ENCODE measurements at places on chromosomes 2 and 18.
A peak's percentile ranks its signal among the peaks of the same experiment; 100 is the strongest.

GRCh38 chr2:37326285-37326684 is 1.7 kb upstream of the PRKD3 start:
- peak; percentile 58 for DNase-seq

DNA sequence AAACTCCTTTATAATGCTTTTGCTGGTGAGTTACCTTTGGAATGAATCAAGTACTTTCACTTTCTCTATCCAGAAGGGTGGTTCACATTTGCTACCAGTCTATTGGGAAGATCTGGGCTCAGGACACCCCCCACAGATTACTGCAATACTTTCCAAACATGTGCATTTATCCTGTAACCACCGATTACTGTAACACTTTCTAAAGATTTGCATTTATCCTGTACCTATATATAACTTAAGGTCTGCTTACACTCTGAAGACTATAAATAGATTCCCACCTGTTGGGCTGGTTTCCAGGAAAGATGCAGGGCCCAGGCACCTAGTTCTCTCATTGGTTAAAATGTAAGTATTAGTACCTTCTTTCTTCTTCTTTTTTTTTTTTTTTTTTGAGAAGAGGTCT is 113.0 kb upstream of the NEDD4L start:
- no peak for DNase-seq

DNA sequence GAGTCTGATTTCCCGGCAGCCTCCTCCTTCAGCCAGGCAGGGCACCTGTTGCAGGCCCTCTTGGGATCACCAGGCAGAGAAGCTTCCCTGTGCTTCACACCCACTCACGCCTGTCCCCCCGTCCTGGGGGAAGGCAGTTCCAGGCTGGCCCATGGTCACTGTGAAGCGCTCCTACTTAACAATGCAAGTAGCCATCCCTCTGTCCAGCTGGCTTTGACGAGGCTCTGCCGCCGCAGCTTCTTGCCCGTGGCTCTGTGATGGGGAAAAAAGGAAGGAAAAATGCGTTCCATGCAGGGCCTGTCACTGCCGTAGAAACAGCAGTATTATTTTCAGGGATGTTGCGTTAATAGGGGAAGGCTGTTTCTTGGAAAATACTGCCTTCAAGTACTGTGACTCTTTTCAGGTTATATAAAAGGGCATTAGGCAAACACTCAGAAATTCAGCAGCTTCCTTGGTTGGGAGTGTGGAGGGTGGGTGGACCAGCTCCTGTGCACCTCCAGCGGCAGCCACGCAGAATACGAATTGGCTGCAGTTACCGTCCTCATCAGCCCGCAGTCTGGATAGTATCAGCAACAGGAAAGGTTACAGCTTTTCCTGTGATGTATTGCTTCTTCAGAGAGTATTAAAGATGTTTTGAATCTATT is 232.3 kb downstream of the KLHL29 start:
- DNase-seq: peak; percentile 75

- DNase-seq: no peak
Measured at GRCh38 chr2:222698276-222698675, 26.8 kb downstream of the MOGAT1 start.

DNA sequence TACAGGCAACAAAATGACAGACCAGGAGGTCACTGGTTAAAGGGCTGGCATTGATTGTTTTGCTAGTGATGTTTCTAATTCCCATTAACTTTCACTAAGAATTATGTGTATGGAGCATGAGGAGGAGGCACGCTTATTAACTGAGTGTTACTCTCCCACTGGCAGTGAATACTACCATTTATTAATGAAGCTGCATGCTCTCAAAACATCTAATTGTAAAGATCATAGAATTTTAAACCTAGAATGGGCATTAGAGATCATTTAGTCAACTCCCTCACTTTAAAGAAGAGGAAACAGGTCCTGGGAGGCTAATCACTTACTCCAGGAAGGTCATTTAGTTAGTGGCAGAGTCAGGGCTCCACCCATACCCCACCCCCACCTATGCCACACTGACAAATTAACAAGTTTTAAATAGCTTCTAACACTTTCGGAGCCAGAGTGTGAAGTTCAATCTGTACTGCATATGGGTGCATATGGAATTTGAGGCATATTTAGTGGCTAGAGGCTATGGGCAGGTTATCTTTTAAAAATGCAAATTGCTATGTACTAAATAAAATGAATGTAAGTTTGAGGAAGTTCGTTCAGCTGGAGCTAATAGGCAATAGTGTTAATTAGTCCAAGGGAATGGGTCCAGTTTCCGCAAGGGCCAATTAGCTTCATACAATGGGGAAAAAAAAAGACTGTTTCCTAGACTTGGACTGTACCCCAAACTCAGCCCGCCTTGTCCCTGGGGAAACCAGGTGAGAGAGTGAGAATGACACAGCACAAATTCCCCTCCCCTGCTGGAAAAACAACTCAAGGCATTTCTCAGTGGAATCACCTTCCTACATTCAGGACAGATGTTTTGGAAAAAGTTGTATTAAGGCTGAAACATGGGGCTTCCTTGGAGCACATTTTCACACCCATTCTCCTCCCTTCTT is 178.8 kb downstream of the ICOS start:
- no peak for DNase-seq

GRCh38 chr2:201432621-201433393 is 18.5 kb downstream of the TRAK2 start:
- no peak for DNase-seq

GRCh38 chr2:240292035-240292574 is 143.4 kb upstream of the GPC1 start:
- no peak for DNase-seq

GRCh38 chr18:5391409-5391808 is 95.9 kb upstream of the ZBTB14 start:
- DNase-seq: no peak

DNA sequence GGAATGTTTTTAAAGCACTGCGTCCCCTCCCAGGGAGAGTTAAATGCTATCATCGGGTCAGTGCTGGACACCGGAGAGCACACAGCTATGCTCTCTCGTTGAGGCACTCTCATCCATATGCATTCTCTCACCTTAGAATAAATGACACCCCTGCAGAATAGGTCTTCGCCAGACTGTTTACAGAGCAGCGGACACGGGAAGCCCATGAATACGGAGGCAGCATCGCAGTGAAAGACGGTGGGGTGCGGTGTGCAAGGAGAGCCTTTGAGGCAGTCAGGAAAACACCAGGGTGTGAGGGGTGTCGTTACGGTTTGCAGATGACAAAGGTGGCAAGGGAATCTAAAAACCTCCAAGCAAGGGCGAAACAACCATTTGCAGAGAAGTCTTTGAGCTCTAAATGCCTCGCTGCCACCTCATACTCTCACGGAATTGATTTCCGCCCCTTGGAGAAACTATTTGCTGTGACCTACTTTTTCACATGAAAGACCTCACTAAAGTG is 169.2 kb upstream of the FHL2 start:
- DNase-seq: no peak

DNA sequence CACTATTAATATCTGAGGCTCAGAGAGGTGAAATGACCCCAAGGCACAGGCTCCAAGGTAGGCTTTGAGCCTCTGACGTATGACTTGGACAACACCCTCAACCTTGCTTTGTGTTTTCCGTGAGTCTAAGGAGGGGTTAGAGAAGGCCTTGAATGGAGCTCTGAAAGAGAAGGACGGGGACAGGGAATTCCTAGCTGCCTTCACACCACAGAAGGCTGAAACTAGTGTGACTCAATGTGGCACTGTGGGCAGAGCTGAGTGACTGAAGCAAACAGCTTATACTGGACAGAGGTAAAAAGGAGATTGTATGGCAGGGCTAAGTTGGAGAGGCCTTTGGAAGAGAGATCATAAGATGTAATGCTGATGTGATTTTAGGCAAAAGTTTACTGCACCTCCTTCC is 3.5 kb upstream of the NCK2 start:
- DNase-seq: no peak

GRCh38 chr18:48361801-48362200 is 47.4 kb downstream of the ZBTB7C start:
- no peak for DNase-seq

DNA sequence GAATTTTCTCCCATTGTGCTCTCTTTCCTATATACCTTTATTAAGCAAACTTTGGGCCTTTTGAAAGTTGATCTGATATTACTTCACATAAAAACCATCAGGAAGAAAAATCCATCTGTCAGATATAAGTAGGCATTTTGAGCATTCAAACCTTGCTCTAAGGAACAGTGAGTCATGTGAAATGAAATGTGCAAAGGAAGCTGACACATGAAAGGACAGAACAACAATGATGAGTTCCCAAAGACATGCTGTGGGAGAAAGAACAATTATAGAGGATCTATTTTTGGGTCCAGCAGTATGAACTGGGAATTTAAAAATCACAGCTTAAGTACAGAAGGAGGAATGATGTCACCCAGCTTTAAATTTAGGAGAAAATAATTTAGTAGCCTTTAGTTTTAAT is 18.1 kb downstream of the CALCRL start:
- no peak for DNase-seq

DNA sequence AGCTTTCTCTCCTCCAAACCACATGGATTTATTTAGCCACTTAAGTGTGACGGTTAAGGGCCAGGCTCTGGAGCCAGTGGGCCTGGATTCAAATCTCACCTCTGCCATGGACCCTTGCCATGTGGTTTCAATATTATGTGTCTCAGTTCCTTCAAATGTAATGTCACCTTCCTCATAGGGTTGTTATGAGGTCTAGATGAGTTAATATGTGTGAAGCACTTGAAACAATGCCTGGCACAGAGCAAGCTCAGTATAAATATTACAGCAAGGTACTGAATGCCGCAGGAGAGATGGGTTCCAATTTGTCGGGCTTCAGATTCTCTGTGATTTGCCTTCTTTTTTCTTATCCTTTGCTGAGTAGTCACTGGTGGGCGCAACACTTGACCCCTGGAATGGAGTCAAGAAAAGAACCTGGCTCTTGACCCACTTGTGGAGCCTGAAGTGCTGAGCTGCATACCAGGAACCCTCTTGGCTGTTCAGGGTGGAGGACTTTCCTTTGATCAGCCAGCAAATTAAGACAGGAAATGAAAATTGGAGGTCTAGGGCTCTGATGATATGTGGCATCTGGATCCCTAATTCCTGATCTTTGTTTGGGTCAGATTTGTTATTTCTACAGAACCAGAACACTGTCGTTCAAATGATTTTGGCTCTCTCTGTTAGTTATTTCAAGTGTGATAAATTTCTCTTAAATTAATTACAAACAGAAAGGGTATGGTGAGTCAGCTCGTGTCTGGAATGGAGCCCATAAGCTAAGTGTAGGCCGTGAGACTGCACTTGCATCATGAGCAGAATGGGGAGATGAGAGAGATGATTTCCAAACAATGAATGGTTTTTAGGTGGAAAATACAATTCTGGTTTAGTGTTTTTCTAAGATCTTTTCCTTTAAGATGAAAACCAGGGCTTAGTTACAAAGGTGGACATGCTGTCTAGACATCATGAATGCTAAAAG is 293.0 kb downstream of the KCNS3 start:
- peak; percentile 54 for DNase-seq

GRCh38 chr18:57980573-57981307 is 63.3 kb upstream of the NEDD4L start:
- no peak for DNase-seq

- peak; percentile 24 for DNase-seq
Measured at GRCh38 chr2:10533811-10534321, 85.7 kb upstream of the ODC1 start.

- DNase-seq: no peak
Measured at GRCh38 chr2:505941-506340, 171.3 kb downstream of the TMEM18 start.

DNA sequence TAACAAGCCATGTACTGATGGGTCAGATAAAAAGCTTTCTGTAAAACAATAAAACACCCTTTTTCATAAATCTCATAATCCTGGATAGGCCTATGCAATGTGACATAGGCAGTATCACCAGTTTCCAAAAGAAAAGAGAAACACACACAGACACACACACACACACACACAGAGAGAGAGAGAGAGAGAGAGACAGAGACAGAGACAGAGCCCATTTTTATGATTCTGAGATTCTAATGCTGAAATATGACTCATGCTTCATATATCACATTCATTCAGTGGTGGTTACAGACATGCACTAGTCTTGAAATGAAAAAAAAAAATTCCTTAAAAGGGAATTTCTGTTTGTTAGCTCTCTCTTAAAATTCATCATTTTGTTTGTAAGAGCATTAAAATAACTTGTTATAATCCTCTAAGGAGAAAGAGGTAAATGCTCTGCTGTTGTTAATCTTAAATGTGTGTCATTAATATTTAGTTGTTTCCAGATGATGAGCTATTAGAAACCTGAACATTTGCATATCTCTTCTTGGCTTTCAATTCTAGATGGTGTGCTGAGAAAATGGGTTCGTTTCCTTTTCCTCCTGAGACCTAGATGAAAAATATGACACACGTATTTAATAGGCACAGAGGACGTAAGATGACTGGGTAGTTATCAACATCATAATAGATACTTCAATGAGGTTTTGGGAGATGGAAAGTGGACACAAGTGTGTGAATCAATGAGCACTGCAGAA is 1598.7 kb upstream of the ACVR2A start:
- no peak for DNase-seq

DNA sequence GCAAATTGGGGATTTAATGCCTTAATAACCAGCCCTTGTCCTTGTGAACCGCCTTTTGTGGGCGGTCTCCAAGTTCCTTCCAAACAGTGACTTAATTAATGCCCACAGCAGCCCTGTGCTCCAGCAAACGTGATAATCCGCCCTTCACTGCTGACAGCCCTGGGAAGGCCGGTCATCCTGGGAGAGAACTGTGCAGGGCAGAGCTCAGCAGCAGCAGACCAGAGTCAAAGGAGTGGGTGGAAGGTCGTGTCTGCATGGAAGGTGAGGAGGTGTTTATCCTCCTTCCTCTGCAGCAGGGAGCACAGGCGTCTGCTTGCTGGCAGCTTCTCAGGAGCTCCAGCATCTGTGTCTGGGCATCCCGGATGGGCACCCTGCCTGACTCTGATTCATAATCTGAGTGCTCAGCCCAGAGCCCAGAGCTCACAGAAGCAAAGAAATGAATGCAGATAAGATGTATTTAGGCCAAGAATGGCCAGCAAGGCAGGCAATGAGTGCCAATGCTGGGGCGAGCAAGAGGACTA is 270.0 kb upstream of the PXDN start:
- DNase-seq: no peak

DNA sequence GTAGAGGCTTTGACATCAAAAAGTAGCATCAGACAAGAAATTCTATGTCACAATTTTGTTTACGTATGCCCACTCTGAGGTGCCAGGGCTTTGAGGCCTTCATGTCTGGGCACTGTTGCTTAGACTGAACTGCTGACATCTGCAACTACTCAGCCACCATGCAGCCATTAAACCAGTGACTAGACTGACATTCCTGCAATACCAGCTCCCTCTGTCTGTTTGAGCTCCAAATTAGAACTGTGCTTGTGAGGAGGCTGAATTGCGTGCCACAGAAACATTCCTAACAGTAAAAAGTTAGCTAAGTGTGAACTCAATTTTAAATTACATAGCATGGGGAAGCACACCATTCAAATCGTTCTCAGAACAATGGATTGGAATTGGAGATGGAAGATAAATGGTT is 163.2 kb downstream of the INSIG2 start:
- DNase-seq: no peak

GRCh38 chr18:32373995-32374394 is 96.7 kb downstream of the GAREM1 start:
- no peak for DNase-seq

- no peak for DNase-seq
Measured at GRCh38 chr2:27802547-27802946, 31.0 kb downstream of the MRPL33 start.
